ENCODE measurements at places on chromosomes 5 and 9.

DNA sequence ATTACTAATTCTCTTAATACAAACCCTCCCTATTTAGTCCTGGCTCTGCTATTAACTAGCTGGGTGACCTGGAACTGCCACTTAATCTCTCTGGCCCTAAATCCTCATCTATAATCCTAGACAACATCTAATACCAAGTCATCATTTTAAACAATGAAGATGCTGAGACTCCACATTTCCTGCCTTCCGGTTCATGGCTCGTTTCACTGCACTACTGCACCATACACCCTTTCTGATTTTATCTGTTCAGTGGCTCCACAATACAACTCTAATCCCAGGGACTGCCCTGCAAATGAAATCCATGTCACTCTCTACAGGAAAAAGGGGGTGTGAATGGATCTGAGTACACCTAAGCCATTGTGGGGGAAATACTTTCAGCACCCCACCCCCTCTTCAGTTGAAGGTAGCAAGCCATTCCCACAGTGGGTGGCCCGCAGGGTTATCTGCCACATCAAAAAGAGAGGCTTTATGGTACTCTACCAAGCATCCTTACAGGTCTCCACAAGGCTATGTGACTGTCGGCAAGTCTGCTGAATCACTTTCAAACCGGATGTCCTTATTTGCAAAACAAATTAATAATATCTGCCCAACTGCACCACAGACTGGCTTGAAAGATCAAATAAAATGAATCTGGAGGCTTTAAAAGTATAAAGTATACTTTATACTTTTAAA lies 89.5 kb downstream of the EPB41L4A start:
- peak; percentile 4 for DNase-seq

DNA sequence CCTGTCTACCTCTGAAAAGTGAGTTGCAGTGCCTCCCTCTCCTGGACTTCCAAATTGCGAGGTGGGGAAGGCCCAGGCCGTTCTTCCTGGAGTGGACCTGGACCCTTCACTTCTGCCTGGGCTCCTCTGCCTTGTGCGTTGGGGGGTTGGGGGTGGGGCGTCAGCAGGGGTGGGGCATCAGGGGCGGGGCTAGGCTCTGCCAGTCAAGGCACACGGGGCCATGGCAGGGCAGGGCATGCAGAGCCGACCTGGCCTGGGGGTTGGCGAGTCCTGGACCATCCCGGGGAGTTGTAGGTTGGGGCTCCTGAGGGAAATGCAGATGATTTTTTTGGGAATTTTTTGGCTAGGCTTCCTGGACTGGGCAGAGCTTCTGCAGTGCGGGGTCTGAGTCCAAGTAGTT lies 87.1 kb downstream of the EHMT1 start:
- DNase-seq: no peak

DNA sequence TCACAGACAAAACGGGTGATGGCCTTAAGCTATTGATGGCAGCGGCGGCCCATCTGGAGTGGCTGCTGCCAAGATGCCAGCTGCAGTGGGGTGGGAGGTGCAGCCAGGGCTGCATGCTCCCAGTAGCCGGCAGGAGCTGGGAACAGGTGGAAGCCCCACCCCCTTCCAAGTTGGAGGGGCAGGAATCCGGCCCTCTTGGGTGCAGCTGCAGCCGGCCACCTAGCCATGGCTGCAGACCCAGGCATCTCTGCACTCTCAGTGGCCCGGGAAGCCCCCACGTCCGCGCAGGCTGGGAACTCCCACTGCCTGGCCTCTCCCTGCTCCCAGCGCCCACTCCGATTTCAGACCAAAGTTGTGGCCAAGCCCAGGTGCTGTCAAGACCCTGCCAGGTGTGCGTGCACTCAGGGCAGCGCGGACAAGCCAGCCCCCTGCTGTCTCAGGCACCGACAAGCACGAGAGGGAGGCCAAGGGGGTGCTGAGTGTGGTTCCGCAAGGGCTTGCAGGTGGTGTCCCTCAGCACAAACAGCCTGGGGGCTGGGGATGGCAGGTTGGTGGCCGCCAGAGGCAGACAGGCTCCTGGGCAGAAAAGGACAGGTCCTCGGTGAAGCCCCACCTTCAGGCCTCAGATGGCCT lies 115.1 kb upstream of the TSLP start:
- DNase-seq: no peak

GRCh38 chr9:29668732-29669131 lies 2095.5 kb upstream of the C9orf72 start:
- no peak for DNase-seq

DNA sequence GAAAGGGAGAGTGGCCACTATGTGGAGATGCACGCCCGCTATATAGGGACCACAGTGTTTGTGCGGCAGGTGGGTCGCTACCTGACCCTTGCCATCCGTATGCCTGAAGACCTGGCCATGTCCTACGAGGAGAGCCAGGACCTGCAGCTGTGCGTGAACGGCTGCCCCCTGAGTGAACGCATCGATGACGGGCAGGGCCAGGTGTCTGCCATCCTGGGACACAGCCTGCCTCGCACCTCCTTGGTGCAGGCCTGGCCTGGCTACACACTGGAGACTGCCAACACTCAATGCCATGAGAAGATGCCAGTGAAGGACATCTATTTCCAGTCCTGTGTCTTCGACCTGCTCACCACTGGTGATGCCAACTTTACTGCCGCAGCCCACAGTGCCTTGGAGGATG lies 19.8 kb downstream of the RGMB start:
- DNase-seq: no peak

DNA sequence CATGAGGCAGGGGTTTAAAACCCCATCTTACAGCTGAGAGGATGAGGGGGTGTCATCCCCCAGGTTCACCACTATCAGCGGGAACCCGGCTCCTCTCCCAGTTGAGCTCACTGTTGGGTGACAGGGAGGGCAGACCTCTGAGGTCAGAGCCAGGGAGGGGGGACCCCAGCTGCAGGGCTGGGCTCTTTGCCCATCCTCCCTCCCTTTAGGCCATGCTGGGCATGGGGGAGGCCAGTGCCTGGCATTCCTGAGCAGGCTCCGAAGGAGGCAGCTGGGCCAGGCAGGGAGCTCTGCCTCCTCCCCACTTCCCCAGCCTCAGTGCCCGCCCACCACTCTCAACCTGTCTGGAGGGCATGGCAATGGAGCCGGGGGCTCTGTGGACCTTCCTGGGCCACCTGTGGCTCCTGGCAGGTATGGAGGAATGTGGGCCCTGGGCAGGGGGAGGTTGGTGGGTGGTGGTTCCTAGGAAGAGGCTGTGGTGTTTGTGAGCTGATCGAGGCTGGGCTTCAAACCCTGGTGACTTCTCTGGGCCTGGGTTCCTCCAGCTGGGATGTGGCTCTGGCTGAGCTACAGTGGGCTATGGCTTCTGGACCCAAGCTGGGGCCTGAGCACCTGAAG lies 12.6 kb downstream of the CRB2 start:
- DNase-seq: no peak

- DNase-seq: no peak
Measured at GRCh38 chr9:127912882-127913281, 4.0 kb downstream of the ST6GALNAC4 start.

DNA sequence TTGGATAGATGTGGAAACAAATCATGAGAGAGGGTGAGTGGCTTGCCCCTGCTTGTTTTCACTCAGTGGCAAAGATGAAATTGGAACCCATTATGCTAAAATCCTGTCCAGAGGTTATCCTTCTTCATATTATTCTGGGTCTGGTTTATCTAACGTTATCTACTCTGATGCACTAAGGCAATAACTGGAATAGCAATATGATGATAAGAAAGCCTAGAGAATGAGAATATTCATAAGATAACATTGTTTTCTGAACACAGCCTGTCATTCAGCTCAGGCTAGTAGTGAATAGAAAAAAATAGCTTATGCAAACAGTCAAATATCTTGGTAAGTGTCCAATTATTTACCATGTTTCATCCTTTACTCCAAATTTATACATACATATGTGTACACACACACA lies 132.0 kb upstream of the C6 start:
- no peak for DNase-seq

GRCh38 chr9:20084125-20084524 lies 295.3 kb upstream of the SLC24A2 start:
- no peak for DNase-seq

GRCh38 chr5:126745259-126745992 lies 31.5 kb upstream of the LMNB1 start:
- DNase-seq: no peak

DNA sequence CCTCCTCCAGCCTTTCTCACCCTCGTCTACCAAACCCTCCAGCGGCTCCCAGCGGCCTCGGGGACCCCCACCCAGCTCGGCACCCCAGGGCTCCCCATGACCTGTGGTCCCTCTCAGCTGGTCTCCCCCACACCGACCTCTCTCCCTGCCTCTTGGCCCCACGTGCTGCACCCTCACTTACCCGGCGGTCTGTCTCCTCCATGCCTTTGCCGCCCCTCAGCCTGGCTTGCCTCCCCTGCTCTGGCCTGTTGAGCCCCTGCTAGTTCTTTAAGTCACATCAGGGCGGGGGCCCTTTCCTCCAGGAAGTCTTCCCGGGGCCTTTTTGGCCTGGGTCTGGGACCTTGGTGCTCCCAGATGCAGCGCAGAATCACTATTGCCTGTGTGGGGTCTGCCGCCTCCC lies 81.5 kb downstream of the LMX1B start:
- DNase-seq: no peak

- DNase-seq: no peak
Measured at GRCh38 chr9:12697719-12698118, 4.5 kb downstream of the TYRP1 start.

- DNase-seq: no peak
Measured at GRCh38 chr9:113992994-113993393, 85.1 kb downstream of the AMBP start.

- DNase-seq: no peak
Measured at GRCh38 chr5:1101961-1102713, 9.7 kb downstream of the SLC12A7 start.

GRCh38 chr9:68780380-68780712 lies 75.3 kb downstream of the PIP5K1B start:
- DNase-seq: no peak

- no peak for DNase-seq
Measured at GRCh38 chr9:132181796-132182313, 20.0 kb downstream of the NTNG2 start.

DNA sequence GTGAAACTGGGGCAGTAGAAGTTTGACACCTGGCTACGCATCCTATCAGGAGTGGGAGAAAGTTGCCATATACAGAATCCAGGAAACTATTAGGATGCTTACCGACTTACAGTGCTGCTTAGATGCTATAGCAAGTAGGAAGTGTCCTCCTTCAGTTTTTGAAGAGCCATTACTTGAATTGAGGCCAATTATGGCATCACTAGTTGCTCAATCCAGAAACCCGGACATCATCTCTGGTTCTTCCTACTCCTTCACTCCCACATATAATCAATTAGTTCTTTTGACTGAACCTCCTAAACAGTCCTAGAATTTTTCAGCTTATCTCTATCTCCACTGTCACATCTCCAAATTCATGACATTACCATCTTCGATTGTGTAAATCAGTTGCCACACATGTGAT lies 41.8 kb upstream of the UGCG start:
- DNase-seq: no peak

DNA sequence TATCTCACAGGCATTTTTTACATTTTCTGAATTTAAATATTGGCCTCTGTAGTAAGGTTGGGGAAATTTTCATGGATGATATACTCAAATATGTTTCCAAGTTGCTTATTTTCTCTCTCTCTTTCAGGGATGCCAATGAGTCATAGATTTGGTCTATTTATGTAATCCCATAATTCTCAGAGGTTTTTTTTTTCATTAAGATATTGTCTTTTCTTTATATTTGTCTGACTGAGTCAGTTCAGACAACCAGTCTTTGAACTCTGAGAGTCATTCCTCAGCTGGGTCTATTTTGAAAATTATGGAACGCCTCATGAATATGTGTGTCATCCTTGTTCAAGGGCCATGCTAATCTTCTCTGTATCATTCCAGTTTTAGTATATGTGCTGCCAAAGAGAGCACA lies 223.2 kb downstream of the PCSK1 start:
- no peak for DNase-seq

DNA sequence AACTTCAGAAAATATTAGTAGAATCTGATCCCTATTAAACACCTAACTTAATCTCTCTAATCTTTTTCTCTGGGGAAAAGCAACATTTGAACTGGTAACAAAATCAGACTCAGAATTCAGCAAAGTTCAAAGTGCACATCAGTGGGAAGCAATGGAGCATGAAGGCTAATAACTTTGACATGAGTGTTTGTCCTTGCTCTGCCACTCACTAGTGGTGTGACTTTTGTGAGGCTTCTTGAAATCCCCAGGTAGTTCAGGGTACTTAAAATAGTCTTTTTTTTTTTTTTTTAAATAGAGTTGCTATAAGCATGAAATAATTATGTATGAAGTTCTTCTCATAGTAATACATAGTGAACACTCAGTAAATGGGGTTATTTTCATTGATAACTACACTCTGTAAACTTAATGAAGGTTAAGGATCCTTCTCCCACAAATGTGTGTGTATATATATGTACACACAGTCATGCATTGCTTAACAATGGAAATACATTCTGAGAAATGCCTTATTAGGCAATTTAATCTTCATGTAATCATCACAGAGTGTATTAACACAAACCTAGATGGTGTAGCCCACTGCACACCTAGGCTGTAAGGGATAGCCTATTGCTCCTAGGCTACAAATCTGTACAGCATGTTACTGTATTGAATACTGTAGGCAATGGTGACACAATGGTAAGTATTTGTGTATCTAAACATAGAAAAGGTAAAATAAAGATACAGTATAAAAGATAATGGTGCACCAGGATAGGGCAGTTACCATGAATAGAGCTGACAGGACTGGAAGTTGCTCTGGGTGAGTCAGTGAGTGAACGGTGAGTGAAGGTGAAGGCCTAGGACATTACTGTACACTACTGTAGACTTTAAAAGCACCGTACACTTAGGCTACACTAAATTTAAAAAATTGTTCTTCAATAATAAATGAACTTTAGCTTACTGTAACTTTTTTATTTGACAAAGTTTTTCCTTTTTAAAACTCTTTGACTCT lies 73.3 kb upstream of the HMHB1 start:
- no peak for DNase-seq

DNA sequence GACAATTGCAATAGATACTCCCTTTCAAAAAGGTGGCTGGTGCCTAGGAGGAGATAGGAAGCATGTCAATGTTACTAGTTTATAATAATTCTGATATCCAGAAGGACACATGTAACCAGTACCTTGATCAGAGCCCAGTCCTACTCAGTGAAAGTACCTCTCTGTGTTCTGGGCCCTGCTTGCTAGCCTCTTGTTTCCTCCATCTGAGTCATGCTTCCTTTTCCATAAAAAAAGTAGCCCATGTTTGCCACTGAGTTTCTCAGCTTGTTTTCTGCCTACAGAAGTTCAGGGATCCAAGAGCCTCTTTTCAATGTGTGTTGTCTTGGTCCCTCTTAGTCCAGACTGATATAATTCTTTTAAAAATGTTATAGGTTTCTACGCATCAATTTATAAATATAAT lies 149.0 kb downstream of the SSBP2 start:
- no peak for DNase-seq

DNA sequence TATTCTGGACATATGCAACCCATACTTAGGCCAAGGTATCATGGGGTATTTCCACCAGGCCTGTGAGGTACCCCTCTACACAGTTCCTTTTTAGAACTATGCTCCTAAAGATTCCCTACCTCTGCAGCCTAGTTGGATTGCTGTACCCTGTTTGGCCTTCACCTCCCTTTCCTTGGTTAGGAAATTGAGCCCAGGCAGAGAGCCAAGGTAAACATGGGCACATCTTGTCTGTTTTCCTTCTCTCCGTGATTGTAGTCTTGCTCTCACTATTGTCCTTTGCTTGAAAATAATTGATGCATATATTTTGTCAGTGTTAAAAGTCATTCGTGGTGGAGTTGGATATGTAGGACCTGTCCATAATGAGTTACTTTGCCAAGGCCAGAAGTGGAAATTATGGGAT lies 26.7 kb downstream of the BDP1 start:
- no peak for DNase-seq

- DNase-seq: no peak
Measured at GRCh38 chr5:4387290-4387689, 752.8 kb upstream of the ADAMTS16 start.
